ENCODE measurements at places on chromosomes 2 and 18.

GRCh38 chr2:188512456-188512855, 220.8 kb downstream of the GULP1 start:
- DNase-seq = no peak

GRCh38 chr2:10930721-10931516, 19.2 kb downstream of the KCNF1 start:
- no peak for DNase-seq

GRCh38 chr18:76741346-76741745, 81.0 kb upstream of the ZNF236 start:
- no peak for DNase-seq

DNA sequence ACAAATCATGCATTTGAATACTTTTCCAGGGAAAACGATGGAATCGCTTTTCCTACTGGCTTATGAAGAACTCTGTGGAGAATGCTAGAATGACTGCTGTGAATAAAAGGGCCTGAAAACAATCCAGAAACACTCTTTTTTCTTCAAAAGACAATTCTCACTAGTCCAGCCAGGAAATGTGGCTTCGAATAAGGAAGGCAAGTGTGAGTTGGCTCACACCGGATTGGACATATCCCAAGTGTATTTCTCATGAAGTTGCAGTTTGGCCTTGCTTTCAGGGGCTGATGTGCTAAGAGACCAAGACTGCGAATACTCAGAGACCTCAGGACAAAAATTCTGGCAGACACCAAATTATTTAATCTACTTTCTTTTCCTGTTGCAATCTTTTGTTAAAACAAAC, 54.1 kb downstream of the FIGN start:
- DNase-seq = no peak

DNA sequence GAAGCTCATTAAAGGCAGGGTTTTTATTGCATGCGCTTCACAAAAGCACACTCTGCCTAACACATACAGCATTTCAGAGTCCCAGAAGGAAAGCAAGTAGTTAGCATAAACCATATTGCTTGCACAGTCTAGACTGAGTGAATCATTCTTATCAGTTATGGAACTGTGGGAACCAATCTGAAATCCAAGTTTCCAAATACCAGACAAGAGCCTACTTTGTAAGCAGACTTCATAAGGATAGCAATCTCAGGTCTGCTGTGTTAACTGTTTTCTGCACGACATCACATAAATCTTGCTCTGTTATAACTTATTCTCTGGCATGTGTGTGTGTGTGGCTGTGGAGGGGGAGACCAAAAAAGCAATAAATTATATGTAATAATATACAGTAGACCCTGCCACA, 608.1 kb upstream of the REG3G start:
- DNase-seq = no peak

GRCh38 chr18:9705183-9705829, 2.8 kb upstream of the RAB31 start:
- DNase-seq = no peak

DNA sequence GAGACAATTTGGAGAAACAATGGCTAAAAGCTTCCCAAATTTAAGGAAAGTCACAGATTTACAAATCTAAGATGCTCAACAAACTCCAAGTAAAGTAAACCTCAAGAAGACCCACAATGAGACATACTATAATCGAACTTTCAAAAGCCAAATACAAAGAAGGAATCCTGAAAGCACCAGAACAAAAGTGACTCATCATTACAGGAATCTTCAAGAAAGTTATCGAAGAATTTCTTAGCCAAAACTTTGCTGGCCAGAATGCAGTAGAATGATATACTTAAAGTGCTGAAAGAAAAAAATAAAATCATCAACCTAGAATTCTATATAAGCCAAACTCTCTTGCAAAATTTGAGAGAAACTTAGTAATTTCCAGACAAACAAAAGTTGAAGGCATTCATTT, 106.5 kb upstream of the TMEM200C start:
- DNase-seq = no peak

DNA sequence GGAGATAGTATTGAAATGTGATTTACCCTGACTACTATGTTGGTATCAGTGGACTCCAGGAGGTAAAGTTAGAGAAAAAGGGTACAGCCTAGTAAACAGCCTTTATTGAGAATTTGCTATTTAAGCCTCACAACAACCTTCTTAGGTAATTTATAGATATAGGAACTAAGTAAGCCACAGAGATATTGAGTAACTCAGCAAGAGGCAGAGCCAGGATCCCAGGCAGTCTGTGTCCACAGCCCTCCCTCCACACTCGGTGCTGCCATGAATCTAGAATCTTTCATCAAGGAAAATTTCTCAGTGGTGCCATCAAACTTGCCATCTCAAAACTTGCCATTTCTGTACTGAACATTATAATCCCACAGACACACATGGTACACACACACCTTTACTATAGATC, 170.9 kb downstream of the CAPN13 start:
- no peak for DNase-seq

GRCh38 chr2:120910956-120911951, 175.6 kb downstream of the GLI2 start:
- no peak for DNase-seq

DNA sequence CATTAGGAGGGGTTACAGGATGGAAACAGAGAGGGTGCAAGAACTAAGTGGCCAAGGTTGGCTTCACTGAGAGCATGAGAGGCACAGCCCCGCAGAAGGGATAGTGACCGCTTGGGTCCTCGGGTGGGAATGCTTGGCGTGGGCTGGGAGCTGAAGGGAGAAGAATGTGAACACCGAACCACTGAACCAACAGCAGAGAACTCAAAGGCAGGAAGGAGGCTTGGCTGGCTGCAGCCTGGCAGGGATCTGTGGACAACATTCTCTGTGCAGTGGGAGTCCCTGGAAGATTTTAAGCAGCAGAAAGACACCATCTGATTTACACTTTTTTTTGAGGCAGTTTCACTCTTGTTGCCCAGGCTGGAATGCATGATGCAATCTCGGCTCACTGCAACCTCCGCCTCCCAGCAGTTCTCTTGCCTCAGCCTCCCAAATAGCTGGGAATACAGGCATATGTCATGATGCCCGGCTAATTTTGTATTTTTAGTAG, 33.9 kb downstream of the SOWAHC start:
- DNase-seq = no peak

DNA sequence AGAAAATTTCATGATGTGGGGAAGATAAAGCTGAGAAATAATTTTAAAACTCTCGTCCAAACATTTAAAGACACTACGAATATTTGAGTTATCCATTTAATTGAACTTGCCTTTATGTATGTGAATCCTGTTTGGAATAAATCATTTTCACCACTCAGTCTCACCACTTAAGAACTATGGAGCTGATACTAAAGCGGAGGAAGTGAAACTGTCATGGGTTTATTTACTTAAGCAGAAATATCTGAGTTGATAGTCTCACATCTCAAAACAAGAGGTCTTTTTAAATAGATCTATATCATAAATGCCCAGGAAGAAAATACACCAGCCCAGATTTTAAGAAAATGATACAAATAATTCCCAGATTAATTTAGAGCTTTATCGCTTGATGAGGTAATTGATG, 532.4 kb downstream of the ZNF804A start:
- no peak for DNase-seq

DNA sequence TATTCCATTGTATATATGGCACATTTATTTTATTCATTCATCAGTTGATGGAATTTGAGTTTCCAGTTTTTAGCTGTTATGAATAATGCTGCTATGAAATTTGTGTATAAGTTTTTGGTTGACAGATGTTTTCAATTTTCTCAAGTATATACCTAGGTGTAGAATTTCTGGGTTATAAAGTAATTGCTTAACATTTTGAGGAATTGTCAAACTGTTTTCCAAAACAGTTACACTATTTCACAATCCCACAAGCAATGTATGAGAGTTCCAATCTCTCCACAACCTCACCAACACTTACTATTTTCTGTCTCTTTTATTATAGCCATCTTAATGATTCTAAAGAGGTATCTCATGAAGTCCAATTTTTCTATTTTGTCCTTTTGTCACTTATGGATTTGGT, 12.5 kb upstream of the WDSUB1 start:
- no peak for DNase-seq

DNA sequence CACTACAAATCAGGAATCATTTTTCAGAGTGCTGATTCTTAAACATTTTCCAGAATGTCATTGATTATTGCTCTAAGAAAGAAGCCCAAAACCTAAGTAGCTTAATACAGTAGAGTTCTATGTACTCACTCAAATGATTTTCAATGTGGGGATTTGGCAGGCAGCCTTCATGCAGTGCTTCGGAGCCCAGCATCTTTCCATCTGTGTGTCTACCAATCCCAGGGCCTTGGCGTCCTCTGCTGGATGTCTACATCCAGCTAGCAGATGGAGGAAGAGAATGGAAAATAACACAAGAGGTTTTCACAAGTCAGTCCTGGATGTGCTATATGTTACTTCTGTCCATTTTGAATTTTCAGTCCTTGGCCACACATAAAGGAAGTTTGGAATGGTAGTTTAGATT, 151.8 kb downstream of the RDH14 start:
- no peak for DNase-seq

- DNase-seq = no peak
Measured at GRCh38 chr18:54712306-54712705, 116.0 kb upstream of the RAB27B start.

DNA sequence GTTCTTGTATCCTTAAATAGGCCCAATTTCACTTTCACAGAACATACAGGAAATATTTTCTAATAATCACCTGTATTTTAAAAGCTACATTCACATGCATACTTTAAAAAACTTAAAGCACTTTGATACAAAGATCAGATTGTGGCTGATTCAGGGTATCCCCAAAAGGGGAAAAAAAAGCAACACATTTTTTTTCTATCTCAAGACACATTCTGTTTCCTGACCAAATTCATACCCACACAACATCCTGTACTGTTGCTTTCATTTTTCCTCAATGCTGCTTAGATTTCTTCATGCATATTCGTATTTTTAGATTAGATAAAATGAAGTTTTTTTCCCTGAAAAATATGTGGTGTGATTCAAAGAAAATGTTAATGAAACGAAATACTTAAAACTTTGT, 122.5 kb downstream of the TMEFF2 start:
- DNase-seq = no peak

DNA sequence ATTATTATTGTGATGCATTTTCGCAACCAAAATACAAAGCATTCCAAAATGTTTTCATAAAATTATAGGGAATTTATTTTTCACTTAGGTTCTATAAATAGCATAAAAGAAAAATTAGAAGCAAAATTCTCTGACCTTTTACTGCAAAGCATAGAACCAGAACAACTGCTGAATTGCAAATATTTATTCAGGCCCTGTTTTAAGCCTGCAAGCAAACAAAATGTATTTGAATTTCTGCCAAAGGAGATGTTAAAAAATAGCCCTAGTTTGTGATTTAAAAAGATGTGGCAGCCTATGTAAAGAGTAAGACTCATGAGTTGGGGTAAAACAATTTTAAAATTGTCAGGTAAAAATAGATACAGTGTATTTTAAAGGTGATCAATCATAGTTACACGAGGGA, 138.1 kb downstream of the KCNJ3 start:
- no peak for DNase-seq

DNA sequence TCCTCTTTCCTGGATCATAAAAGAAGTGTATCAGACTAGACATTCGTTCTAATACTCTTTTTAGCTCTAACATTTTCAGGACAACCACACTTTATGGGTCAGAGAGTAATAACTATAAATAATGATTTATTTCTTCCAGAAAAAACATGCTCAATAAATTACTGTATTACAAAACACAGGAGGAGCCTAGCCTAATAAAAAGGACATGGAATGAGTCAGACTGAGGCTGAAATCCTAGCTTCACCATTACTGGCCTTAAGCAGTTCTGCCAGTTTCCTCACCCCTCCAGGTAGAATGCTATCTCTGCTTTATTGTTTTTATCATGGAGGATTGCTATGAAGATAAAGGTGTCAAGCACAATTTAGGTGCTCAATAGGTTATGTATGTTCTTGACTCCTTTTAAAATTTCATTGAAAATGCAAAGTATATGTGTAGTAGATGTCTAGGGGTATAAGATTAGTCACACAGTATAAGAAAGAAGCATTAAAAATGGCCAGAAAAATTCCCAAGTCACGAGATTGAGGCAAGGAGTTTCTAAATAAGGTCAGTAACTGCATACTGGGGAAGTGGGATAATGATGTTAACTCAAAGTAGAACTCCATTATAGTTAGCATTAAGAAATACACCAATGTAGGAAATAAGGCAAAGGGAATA, 105.5 kb upstream of the NEUROD1 start:
- DNase-seq = no peak

DNA sequence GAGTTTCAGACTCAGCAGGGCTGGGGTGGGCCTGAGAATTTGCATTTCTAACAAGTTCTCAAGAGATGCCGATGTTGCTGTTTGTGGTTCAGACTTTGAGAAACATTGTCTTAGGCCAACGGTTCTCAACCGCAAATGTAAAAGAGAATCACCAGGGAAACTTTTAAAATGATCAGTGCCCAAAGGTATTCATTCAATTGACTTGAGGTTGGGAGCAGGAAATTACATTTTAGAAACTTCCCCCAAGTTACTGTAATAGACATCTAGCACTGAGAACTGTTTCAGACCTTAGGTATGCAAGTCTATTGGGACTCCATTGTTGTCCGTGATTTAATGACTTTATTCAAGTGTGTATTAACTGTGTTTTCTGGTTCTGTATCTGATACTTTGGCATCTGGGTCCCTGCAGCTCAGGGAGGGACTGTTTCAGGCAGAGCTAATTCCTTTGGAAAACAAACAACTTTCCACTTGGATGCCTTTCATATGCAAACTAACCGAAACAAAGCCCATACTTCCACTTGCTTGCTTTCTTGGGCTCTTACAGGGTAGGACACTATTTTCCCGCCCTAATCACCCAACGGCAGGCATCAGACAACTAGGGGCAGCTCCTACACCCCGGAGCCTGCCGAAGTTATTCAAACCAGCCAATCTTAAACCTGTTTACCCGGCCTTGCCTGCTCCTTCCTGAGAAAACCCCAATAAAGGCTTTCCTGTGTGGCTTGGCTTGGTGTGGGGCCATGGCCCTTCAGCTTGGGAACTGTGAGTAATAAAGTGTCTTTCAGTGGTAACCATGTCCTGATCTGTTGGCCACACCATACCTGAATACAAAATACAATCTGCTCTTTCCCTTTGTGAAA, 97.6 kb downstream of the POLE4 start:
- no peak for DNase-seq

GRCh38 chr18:12540751-12541150, 117.2 kb downstream of the SPIRE1 start:
- no peak for DNase-seq

Data from activated gamma-delta T cell treated with Interleukin-2 at 50 U/mL for 16 hours (primary cell).